IPS-NIHi11 (cell line): ENCODE measurements at places on chromosomes 6 and 20.

DNA sequence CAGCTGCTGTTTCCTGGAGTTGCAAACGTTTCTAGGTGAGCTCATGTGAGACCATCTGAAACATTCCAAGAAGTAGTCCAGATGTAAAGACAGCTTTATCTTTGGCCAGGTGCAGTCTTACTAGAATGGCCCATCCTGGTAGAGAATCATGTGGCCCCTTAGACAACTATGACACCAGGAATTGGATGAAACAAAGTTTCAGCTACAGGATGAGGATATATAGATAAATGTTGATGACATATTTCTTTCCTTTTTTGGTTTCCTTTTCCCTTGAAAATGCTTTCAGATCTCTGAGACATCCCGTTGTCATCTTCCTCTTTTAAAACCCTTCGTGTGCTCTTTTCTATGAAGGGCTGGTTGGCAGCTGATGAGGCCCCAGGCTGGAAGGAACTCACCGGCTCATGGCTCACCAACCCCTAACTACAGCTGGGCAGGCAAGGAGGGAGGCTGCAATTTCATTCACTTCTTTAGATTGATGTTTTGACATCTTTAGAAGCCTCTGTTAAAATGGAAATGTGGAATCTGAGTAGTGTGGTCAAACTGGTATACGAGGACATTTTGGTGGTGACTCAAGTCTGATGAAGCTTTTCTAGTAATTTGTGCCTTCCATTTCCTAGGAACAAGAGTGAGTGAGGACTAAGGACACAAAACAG, 167.9 kb upstream of the TNFAIP3 start:
- no peak for DNase-seq

DNA sequence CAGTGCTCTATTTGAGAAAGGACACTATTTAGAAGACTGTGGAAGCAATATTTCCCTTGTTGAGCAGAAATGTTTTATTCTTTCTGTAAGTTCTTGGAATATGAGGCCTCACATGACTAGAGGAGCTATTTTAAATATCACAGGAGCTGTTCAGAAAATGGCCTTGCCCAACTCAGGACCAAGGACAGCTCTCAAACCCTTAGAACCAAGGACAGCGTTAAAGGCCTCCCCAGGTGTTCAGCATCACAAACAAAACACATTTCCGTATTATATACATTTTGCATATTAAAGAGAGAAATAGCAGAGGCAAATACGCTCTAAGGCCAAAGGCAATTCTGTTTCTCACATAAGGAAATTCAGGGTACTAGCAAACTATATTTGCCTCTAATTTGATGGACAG, 631.4 kb downstream of the CDH26 start:
- DNase-seq: peak; percentile 76

DNA sequence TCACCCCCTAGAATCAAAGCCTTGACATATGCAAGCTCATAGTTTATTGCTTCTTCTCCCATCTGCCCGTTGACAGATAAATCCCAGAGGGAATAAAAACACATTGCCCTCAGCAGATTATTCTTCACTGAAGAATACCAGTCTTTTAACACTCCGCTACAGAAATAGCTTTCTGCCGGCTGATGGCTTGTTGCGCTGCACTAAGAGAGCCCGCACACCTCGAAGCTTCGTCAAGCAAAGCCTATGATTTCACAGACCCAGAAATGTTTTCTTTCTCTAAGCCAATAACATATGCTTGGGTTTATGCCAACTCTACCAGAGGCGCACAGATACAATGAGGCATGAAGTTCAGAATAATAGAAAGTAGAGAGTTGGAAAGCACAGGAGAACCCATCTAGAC, 208.9 kb upstream of the FOXQ1 start:
- no peak for DNase-seq

- DNase-seq: no peak
These were observed 18.1 kb downstream of the PREX1 start for GRCh38 chr20:48809673-48810072.

GRCh38 chr6:51463321-51463720, 624.1 kb downstream of the PKHD1 start:
- no peak for DNase-seq

DNA sequence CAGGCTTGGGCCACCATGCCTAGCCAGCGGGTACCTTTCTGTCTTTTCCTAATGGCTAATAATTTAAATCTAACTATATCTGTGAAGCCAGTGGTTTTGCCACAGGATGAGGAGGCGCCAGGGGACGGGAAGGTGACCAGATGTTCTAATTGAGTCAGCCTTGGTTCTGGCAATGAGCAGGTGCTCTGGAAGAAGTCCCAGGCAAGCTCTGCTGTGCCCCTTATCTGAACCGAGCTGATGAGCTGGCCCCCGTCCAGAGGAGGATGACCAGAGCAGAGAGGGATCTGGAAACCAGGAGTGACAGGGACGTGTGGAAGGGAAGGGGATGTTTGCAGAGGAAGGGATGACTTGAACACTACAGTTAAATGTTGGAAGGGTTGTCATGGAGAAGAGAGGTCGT, 46.7 kb downstream of the SLC35D3 start:
- DNase-seq: no peak

DNA sequence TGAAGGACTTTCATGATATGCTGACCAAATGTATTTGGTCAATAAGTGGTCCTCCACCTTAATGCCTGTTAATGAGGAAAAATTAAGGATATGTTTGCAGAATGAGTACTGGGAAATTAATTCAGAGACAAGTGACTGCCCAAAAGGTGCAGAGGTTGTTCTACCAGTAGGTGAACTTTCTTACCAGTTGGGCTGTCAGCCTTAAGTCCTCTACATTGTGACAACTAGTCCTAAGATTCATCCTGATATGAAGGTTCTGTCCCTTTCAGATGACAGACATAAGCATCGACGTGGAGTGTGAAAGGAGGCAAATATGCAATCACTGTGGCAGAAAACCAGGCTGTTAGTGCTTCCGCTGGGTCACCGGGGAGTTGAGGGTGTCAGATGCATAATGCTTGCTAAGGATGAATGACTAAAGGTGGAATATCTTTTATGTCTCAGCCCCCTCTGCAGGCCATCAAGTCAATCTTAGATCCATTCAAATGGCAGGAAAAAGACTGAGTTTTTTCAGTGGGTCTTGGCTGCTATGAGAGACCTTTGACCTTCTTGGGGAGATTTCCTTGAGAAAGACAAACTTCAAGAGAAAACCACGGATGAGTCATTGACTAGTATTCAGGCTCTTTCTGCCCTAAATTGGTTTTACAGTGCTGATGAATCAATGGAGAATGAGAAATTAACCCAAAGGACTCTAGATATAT, 226.0 kb downstream of the TPBG start:
- peak; percentile 42 for DNase-seq

GRCh38 chr6:64081453-64081852, 445.9 kb downstream of the PHF3 start:
- no peak for DNase-seq

GRCh38 chr6:16487996-16488674, 249.7 kb downstream of the GMPR start:
- DNase-seq: no peak

DNA sequence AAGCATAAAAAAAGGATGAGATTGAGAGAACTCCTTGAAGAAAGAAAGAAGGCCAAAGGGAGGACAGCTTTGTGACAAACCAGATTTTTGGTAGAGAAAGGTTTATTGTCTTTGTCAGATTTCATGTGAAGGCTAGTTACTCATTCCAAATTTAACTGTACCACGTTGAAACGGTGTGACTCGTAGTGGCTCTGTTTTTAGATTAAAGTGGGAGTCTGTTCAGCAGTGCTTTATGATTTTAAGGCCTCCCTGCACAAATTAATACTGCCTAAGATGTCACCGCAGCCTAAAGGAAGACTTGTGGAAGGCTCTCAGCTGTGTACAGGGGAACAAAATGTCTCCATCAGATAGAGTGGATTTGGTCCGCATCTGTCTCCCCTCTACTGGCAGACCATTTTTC, 35.9 kb downstream of the CDC40 start:
- no peak for DNase-seq

- no peak for DNase-seq
These were observed 47.6 kb downstream of the AGPAT4 start for GRCh38 chr6:161226009-161226964.

DNA sequence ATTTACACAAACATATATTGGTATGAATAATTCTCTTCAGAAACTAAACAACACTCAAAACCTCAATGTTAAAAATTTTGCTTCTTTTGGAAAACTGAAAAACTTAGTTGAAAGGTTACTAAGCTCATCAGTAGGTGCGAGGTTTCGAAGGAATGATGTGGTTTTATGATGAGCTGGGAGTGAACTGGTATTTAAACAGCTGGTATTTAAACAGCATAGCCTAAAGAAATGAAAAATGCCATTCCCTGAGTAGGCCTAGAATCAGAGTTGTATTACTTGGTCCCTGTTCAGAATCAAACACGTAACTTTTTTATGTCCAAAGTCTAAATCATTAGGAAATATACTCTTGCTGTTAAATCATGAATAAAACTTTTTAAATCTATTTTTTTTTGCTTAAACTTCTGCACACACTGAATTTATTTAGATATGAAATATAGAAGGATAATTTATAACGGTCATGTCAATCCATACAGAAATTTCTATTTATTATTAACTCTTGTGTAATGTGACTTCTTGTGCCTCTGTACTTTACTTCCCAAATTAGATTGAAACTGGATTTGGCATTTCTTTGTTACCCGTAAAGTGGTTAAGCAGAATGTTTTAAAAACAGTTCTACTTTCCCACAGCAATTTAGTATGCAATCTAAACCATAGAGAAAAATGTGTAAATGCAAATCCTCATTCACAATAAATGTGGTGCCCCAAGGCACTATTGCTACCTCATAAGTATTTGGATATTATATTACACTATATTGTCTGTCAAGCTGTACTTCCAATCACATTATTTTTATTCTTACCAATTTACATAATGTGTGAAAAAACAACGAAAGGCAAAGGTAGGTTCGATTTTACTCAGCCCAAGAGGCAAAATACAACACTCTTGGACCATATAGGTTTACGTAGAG, 124.1 kb downstream of the HS3ST5 start:
- no peak for DNase-seq

- no peak for DNase-seq
These were observed 62.0 kb upstream of the BMP5 start for GRCh38 chr6:55937261-55937947.

GRCh38 chr6:114342086-114342825, 567 bp downstream of the HS3ST5 start:
- peak; percentile 50 for DNase-seq

- DNase-seq: no peak
These were observed 4.6 kb upstream of the SFT2D1 start for GRCh38 chr6:166346965-166347364.

- no peak for DNase-seq
These were observed 268.1 kb upstream of the SPTLC3 start for GRCh38 chr20:12740647-12741046.

DNA sequence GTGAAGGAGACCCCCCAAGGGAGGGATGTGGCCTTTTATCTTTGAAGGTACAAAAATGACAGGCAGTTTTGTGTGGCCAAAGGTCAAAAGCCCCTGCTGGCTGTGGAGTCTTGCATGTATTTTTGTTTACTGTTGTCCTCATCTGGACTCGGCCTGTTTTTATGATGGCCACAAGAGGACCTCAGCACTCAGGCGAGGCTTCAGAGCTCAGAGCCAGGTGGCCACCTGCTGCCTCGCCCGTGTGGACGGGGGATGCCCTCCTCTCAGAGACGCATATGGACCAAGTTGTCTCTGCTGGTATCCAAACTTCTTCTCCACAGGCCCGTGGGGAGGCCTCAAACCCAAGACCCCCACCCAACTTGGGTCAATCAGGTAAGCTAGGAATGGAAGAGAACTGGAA, 118.2 kb downstream of the DACT2 start:
- peak; percentile 68 for DNase-seq
